HCT116 (cell line): ENCODE measurements at places on chromosomes 12 and 14. TPM values are rescaled to one million over a fixed set of nuclear protein-coding genes. Genes with fewer than 3 reads are reported as not detected.

CLEC1B gene
- total RNA-seq: not detected

SLC35F4 gene
- not detected for total RNA-seq

KLHDC2 gene
- total RNA-seq: 26.4 TPM

ETFRF1 gene
- total RNA-seq: 8.4 TPM

NKX2-1 gene
- 0.84 TPM for total RNA-seq

KLHL33 gene
- 0.05 TPM for total RNA-seq

GRCh38 chr14:45242706-45243105 lies 10.3 kb downstream of the MIS18BP1 start:
- H3K4me3 ChIP-seq: no peak overlapping the region
- no peak for DNase-seq
- peaks cover 4% of the 10 kb centered on the region; the same call in 1 of the 2 replicates for H3K4me1 ChIP-seq
- H3K27me3 ChIP-seq: no peaks in the 10 kb centered on the region
- no peak overlapping the region for H3K27ac ChIP-seq

DNA sequence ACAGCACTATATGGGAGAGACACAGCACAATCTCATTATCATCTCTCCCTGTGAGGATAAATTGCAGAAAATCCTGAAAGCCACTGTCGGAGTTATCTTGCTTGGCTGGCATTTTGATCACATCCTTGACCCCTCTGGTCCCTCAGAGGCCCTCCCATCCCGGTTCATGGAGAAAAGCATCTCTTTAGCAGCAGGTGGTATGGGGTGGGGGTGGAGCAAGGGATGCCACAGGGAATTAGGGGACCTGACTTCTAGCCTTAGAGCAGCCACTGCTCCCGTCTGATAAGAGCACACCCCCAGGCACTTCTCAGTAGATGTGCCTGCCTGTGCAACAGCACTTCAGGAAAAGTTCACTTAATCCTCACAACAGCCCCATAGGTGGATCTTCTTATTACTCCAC lies 38.6 kb downstream of the GRIN2B start:
- no peak overlapping the region for H3K27ac ChIP-seq
- no peak overlapping the region for H3K4me3 ChIP-seq
- DNase-seq: no peak
- no peaks in the 10 kb centered on the region for H3K27me3 ChIP-seq
- H3K4me1 ChIP-seq: peaks cover 29% of the 10 kb centered on the region

DNA sequence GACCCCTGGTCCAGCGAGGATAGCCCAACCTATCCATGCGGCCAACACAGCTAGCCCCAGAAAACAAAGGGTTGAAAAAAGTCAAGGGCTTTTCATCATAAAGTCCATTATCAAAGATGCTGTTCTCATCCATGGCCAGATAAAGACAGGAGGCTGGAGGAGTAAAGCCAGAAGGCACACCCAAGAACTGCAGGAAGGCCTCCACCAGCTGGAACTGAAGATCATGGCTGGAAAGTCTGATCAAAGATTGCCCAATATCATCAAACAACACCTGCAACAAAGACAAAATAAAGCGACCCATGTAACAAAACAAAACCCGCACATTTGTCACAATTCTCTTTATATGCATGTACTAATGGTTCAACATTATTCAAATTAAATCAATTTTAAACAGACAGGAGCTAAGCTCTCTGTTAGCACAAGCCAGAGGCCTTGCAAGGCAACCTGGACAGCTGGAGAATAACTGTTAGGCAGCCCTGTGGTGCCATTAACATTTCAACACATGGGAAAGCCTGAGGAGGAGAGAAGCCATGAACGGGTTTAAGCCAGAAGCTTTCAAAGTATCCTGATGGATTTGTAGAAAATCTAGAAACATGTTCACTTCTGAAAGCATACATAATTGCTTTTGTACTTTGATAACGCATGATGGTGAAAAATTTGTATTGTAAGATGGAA lies 34.1 kb downstream of the PSMC1 start:
- DNase-seq: no peak
- peaks cover 33% of the 10 kb centered on the region for H3K36me3 ChIP-seq
- H3K4me1 ChIP-seq: no peaks in the 10 kb centered on the region
- H3K4me3 ChIP-seq: no peak overlapping the region
- H3K27ac ChIP-seq: no peak overlapping the region

DNA sequence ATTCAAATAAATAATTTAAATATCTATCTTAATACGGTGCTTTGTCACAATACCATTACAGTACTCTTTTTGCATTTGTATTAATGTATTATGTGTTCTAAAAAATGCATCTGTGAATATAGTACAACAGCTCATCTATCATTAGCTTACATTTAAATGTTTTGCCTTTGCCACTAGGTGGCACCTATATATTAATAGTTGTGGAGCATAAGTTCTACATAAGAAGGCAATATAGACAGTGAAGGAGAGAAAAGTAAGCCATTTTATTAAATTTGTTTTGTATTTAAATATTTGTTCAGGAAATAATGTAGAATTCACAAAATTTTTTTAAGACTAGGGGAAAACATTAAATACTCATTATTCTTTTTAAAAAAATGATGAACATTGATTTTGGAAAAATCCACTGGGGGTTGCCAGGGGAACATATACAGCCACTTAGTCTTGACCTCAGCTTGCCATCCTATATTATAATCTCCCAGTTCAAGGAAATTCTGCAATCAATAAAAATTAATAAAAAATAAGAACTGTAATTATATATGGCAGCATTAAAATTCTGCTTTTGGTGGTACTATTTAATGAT lies 9.8 kb downstream of the CCER1 start:
- peak; percentile 21 for DNase-seq
- no peaks in the 10 kb centered on the region for H3K36me3 ChIP-seq
- H3K4me3 ChIP-seq: no peak overlapping the region
- no peak overlapping the region for H3K27ac ChIP-seq
- H3K27me3 ChIP-seq: no peaks in the 10 kb centered on the region
- H3K4me1 ChIP-seq: no peaks in the 10 kb centered on the region

GRCh38 chr12:24838531-24838950 lies 110.4 kb downstream of the BCAT1 start:
- no peak overlapping the region for H3K27ac ChIP-seq
- H3K27me3 ChIP-seq: no peaks in the 10 kb centered on the region
- no peaks in the 10 kb centered on the region for H3K4me1 ChIP-seq
- no peak for DNase-seq

DNA sequence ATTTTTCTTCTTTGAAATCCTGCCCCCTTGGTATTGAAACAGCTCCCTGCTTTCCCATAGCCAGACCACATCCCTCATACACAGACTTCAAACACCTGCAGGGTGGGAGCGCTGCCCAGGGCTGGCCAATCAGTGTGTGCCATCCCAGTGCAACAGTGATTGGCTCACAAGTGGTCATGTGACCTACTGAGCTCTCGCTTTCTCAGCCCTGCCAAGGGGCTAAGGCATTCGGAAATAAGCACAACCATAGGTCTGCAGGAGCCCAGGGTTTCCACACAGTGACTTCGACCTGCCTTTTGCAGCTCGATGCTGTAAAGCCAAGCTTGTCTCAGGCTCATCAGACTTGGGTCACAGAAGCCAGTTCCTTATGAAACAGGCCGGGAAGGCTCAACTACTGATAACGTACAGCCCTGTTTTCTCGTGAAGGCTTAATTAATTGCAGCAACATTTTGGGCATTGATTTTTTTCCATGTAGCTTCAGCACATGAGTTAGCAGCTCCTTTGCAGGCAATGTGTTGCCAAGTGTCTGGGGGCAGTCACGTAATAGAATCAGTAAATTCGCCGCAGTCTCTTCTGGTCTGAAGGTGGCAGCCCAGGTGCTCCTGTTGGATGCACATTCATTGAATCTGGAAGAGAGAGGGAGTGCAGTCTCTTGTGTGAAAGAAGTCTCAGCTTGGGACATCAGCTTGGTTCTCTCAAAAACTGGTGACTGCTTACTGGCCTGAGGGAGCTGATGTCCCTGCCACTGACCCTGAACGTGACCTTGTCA lies 1091.8 kb downstream of the AACS start:
- no peaks in the 10 kb centered on the region for H3K4me1 ChIP-seq
- H3K27me3 ChIP-seq: no peaks in the 10 kb centered on the region
- H3K4me3 ChIP-seq: no peak overlapping the region
- no peak for DNase-seq
- no peaks in the 10 kb centered on the region for H3K36me3 ChIP-seq
- H3K27ac ChIP-seq: no peak overlapping the region

DNA sequence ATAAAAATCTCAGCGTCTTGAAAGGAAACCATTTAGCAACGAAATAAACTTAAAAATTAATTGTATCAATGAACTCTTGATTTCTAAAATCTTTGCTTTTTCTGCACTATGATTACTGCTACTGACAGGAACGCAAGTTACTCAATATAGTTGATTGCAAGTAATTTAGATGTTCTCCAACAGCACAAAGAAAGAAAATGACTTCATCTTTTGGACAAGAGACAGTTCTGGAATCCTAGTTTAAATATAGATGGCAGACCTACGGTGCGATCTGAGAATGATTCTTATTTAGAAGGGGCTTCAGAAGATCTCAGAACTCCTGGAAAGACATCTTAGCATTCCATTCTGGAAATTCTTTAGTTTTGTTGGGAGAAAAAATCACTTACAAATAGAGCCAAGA lies 1.4 kb upstream of the SUDS3 start:
- peaks cover 35% of the 10 kb centered on the region for H3K4me1 ChIP-seq
- no peak for DNase-seq
- H3K27me3 ChIP-seq: no peaks in the 10 kb centered on the region
- no peak overlapping the region for H3K4me3 ChIP-seq

DNA sequence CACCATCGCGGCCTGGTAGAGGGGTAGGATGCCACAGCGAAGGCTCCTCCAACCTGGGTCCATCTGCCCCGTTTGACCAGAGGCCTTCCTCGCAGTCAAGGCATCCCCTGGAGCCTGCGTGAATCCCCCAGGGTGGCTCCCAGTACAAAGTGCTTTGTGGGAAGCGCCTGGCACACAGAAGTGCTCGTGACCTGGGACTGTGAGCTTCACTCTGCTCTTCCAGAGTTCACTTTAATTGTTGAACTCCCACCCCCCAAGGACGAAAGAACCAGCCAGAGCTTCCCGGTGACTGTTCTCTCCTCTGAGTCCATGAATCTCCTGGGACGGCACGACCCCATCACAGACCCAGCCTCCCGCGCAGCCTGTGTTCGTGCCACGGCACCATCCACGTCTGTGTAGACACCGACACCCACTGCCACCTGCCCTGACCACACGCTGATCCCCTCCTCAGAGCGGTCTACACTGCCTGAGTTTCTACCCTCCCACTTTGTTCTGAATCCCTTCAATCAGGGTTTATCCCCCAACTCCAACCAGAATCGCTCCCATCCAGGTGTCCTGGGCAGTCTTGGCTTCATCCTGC lies 15.9 kb downstream of the P2RX2 start:
- H3K4me3 ChIP-seq: no peak overlapping the region
- no peak for DNase-seq
- H3K4me1 ChIP-seq: no peaks in the 10 kb centered on the region
- peaks cover 71% of the 10 kb centered on the region for H3K36me3 ChIP-seq

DNA sequence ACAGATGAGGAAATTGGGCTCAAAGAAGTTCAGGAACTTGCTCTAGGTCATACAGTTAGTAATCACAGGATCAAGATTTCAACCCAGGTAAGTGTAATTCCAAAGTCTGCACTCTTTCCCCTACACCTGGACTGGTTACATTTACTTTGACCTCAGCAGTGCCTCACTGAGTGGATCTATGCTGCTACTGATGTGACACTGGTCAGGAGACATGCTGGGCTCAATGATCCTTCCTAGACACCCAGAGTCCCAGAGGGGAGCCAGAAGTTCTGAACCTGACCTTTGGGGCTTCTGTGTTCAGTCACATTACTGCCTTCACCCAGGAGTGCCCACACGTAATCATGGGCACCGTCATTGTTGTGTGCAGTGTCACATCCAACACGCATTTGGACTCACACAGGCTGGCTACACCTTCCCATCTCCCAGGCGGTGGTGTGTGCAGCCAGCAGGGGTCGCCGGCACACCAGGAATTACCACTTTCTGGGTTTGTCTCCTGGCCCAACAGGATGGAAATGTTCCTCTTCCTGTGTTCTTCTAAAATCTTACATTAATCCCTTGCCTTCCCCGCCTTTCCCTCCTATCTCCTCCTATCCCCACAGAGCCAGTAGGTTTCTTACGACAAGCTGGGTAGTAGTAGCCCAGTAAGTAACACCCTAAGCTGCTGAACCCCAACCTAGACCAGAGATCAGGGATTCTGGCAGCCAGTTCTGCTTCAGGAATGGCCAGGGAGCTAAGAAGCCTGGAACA lies 25.6 kb downstream of the CALCOCO1 start:
- peak; percentile 60 for DNase-seq
- peaks cover 8% of the 10 kb centered on the region for H3K27me3 ChIP-seq
- H3K36me3 ChIP-seq: no peaks in the 10 kb centered on the region

GRCh38 chr12:110314308-110314707 lies 33.3 kb downstream of the ATP2A2 start:
- H3K36me3 ChIP-seq: peaks cover 8% of the 10 kb centered on the region
- H3K27me3 ChIP-seq: no peaks in the 10 kb centered on the region
- no peak overlapping the region for H3K27ac ChIP-seq

DNA sequence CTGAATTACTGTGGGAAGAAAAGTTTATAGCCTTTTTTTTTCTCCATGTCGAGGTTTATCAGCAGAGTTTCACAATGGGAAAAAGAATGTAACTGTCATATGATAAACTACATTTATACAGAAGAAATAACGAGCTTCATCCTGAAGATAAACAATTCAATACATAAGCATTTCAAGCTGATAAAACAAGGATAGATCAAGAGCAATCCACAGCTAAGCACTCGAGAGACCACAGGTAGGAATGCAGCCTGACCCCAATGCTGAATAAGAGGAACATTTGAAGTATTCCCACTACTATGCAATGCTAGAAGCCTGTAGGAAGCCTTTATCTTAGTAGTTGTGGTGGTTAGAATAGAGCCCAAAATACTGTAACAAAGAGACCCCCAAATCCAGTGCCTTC lies 32.6 kb upstream of the DAAM1 start:
- no peaks in the 10 kb centered on the region for H3K4me1 ChIP-seq
- no peak for DNase-seq
- H3K27ac ChIP-seq: no peak overlapping the region
- H3K27me3 ChIP-seq: no peaks in the 10 kb centered on the region

DNA sequence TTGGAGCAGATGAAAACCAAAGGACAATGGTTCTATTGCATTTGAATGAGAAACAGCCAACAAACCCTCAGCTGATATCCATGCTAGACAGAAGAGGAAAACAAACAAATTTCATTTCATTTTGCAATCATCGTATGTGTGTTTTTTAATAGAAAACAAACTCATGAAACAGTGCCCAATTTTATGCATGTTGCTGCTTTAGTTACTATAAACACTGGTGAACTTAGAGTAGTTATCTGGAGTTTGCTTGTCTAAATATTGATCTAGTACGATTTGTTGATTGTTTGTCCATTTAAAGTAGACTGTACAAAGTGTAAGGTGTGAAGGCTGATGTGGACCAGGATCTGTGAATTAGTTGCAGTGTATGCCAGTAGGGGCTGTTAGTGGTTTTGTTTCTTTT lies 166.6 kb downstream of the KITLG start:
- no peaks in the 10 kb centered on the region for H3K27me3 ChIP-seq
- H3K36me3 ChIP-seq: no peaks in the 10 kb centered on the region
- no peaks in the 10 kb centered on the region for H3K4me1 ChIP-seq
- no peak for DNase-seq
- H3K4me3 ChIP-seq: no peak overlapping the region

GRCh38 chr14:59919570-59920377 lies at the start of gene LRRC9:
Gene LRRC9, plus strand, starts transcription at chr14:59920144.
- no peak for DNase-seq
- no peaks in the 10 kb centered on the region for H3K4me1 ChIP-seq
- H3K36me3 ChIP-seq: no peaks in the 10 kb centered on the region
- H3K27me3 ChIP-seq: no peaks in the 10 kb centered on the region
- H3K4me3 ChIP-seq: no peak within 1 kb of the TSS
- no peak within 1 kb of the TSS for H3K27ac ChIP-seq

- no peak overlapping the region for H3K27ac ChIP-seq
- H3K36me3 ChIP-seq: no peaks in the 10 kb centered on the region
- DNase-seq: no peak
- peaks cover 17% of the 10 kb centered on the region for H3K4me1 ChIP-seq
- H3K4me3 ChIP-seq: no peak overlapping the region
Observed at GRCh38 chr12:50637870-50638481, 125.9 kb upstream of the ATF1 start.
